Tibial nerve (tissue), 4 donors: ENCODE measurements at places on chromosomes 3 and 15.

GRCh38 chr3:58534592-58535494, 2.1 kb downstream of the ACOX2 start:
- no peak for DNase-seq

DNA sequence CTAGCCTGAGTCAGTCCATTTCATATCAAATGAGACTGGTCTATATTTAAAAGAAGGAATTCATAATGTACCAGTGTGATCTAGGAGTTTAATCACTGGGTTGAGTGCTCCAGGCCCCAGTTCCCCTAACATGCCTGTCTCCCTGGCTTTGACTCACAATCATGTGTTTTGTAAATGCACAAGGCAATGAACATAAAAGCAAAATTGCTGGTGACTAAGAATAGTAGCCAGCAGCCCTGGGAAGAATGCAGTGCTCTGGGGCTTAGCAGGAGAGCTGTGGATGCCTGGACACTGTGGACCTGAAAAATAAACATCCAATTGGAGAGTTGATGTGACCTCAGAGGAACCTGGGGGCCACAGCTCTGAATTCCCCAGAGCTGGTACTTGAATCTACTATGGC, 50.3 kb downstream of the SYNPR start:
- DNase-seq: no peak

DNA sequence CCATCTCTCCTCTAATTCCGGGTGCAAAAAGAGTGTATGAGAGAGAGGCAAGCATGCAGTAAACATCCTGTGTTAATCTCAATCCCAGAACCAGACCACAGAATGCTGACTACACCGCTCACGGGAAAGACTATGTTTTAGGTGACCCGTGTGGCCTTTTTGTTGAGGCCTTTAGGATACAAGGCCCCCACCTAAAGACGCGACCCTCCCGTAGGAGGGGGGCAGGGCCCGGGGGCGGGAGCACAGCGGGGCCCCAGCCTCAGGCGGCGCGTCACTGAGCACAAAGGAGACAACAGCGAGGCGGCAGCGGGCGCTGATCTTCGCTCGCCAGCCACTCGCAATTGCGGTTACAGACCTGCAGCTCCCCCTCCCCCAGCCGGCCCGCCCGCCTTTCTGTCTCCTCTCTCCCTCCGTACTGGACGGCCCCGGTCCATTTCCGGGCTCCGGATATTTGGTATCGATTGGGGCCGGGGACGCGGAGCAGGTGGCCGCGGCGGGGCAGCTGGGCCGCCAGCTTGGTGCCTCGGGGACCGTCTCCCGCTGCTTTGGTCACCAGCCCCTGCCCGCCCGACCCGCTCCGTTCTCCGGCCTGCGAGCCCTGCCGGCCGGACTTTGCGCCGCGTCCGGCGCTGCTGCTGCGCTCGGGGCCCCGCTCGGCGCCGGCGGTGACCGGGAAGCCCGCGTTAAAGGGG, at the start of gene CCDC50:
Gene CCDC50 (plus strand): TSS at position 433 of the 692 bp plus-strand sequence. CDS start 281 bp downstream, outside the sequence.
- peak; percentile 72 for DNase-seq

GRCh38 chr15:56086566-56086965, 93.2 kb upstream of the NEDD4 start:
- DNase-seq: no peak

- DNase-seq: no peak
These were observed 5.0 kb downstream of the ITPKA start for GRCh38 chr15:41498657-41499056.

- no peak for DNase-seq
These were observed 14.3 kb downstream of the TBC1D2B start for GRCh38 chr15:78063217-78063616.

DNA sequence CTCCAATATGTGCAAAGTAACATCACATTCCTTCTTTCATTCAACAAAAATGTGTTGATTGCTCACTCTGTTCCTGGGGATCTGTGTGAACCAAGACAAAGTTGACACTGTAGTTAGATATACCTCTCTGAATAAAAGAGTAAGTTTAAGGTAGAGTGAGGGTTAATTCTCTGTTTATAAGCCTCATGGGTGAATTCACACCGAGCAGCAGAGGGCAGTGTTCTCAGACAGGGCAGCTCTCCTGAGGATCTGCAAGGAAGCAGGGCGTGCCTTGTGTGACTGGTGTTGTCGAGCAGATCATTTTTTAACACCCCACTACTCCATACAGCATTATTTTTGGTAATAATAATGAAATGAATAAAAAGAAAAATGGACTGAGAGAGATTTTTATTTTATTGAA, 34.4 kb downstream of the PAQR9 start:
- DNase-seq: no peak

GRCh38 chr15:84982301-84982920, 755 bp downstream of the PDE8A start:
- peak; percentile 20 for DNase-seq

DNA sequence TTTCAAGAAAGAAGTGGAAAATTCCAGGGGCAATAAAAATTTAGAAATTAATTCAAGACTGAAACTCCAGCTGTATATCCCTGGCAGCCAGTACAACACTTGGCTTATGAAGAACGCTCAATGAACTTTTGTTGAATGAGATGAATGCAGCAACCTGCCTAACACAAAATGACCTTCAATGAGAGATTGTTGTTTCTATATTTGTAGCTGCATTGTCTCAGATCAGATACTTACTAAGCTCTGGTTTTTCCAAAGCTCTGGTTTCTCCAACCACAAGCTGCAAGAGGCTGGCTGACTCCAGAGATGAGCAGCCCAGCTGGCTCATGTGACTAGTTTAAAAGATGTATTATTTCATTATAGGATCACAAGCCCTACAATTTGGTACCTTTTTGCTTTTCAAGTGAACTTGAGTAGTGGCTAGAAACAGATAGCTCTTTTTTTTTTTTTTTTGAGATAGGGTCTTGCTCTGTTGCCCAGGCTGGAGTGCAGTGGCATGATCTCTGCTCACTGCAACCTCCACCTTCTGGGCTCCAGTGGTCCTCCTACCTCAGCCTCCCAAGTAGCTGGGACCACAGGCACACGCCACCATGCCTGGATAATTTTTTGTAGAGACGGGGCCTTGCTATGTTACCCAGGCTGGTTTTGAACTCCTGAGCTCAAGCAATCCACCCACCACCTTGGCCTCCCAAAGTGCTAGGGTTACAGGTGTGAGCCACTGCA, 57.4 kb downstream of the UMPS start:
- no peak for DNase-seq

DNA sequence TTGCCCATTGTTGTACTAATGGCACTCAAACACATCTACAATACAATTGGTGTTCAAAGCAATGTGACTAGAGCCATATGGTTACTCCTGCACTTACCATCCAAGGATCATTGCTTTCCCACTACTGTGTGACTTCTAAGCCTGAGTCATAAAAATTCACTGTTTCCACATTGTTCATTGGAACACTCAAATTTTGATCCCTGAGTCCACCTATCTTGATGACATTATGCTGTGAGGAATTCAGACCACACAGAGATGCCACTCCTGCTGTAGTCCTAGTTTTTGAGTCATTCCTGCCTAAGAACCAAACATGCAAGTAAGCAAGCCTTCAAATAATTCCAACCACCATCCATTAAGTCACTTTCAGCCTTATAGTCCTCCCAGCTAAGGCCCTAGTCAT, 176.2 kb downstream of the EFHB start:
- no peak for DNase-seq

DNA sequence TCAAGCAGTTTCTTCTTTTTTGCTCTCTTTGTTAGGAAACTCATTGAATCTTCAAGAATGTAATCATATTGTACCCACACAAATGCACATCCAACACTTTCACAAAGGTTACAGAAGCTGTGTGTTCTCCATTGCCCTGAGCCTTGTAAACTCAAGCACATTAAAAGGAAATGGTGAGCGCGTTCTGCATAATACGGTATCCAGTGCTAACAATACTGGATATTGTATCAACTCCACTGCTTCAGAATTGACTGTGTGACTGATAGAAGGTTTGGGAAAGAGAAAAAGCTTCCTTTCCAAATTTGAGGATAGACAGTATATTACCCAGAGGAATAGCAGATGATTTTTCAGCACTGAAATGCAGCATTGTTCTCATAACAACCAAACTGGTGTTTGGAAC, 268.9 kb upstream of the RBMS3 start:
- no peak for DNase-seq
